ENCODE measurements at places on chromosomes 11 and 22. TPM values are rescaled to one million over a fixed set of nuclear protein-coding genes. Genes with fewer than 3 reads are reported as not detected.

Gene SLC25A45
- 15.4 TPM for total RNA-seq

Gene TMEM126B
- 68.5 TPM for total RNA-seq

Gene CRYBB1
- not detected for total RNA-seq

DNA sequence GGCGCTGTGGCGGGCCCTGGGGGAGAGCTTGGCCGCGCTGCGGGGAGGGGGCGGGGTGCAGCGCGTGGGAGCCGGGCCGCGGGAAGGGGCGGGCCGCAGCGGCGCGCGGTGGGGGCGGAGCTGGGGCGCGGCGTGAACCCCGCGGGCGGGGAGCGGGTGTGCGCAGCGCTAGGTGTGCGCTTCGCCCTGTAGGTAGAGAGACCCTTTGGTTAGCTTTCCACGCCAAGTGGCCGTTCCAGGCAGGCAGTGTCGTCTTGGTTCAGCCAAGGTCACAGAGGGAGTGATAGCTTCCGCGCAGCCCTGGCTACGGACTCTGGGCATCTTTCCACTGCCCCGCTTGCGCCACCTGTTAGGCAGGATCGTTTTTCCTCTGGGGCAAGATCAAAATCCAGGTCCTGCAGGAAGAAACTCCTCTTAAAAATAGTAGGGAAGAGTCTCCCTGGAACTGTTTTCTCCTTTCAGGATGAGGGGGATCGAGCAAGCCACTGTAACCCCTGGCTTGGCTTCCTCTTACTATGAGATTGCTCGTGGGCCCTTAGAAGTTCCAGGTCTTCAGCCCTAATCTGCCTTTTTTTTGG, 434 bp downstream of the BANF1 start:
- peaks cover 58% of the 10 kb centered on the region for H3K36me3 ChIP-seq
- H3K4me3 ChIP-seq = peak overlapping the region; percentile 100
- peak; percentile 80 for DNase-seq
- H3K27ac ChIP-seq = peak overlapping the region; percentile 99
- peaks cover 41% of the 10 kb centered on the region for H3K4me1 ChIP-seq

GRCh38 chr22:46428602-46429324, 93.2 kb downstream of the TRMU start:
- H3K36me3 ChIP-seq = no peaks in the 10 kb centered on the region
- H3K4me1 ChIP-seq = peaks cover 13% of the 10 kb centered on the region
- H3K27ac ChIP-seq = no peak overlapping the region

DNA sequence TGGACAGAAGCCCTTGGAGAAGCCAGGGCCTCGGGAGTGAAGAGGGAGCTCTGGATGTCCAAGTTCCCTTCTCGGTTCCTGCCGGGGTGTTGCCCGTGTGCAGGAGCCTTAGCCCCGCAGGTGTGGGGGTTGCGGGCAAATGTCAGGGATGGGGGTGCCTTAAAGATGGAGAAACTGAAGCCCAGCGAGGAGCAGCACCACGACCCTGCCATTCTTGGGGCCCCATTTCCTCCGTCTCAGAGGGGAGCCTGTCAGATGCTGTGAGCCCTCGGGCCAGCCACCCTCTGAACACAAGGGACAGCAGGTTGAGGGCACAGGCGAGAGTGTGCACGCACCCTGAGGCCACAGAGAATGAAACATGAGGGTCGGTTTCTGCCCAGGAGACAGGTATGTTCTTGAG, 6.3 kb downstream of the OSBPL5 start:
- peaks cover 5% of the 10 kb centered on the region for H3K27me3 ChIP-seq
- H3K4me3 ChIP-seq = no peak overlapping the region
- no peak overlapping the region for H3K27ac ChIP-seq
- DNase-seq = no peak

DNA sequence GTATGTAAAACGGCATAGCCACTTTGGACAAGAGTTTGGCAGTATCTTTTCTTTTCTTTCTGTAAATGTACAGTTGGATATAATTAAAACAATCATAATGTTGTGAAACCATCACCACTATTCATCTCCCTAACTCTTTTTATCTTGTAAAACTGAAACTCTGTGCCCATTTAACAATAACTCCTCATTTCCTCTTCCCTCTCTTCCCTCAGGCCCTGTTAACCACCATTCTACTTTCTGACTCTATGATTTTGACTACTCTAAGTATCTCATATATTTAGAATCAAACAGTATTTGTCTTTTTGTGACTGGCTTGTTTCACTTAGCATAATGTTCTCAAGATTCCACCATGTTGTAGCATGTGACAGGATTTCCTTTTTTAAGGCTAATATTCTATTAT, 10.2 kb downstream of the SCUBE2 start:
- DNase-seq = no peak
- no peaks in the 10 kb centered on the region for H3K36me3 ChIP-seq
- H3K27me3 ChIP-seq = peaks cover 12% of the 10 kb centered on the region
- no peak overlapping the region for H3K27ac ChIP-seq
- H3K4me1 ChIP-seq = peaks cover 3% of the 10 kb centered on the region

DNA sequence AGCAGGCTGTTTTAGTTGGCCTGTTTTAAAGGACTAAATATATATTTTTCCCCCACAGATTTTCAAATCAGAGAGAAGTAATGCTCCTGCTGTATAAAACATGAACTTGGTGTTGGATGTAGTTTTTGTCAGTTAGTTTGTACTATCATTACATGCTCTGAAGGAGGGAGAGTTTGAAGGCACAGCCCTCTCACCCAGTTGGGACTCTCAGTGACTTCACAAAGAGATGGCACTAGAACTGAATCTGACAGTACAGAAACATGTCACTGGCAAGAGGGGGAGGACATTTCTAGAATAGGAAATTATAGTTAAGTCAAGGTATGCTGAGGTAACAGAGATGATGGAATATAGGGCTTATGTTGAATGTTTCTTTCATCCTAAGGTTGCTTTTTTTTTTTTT, 21.0 kb upstream of the C1QTNF4 start:
- no peaks in the 10 kb centered on the region for H3K4me1 ChIP-seq
- no peaks in the 10 kb centered on the region for H3K27me3 ChIP-seq
- DNase-seq = no peak

GRCh38 chr11:31995525-31996094, 95.3 kb upstream of the RCN1 start:
- H3K4me3 ChIP-seq = peak overlapping the region; percentile 29
- H3K27ac ChIP-seq = peak overlapping the region; percentile 30
- peaks cover 8% of the 10 kb centered on the region for H3K27me3 ChIP-seq
- peaks cover 9% of the 10 kb centered on the region for H3K4me1 ChIP-seq
- no peak for DNase-seq
- no peaks in the 10 kb centered on the region for H3K36me3 ChIP-seq
